ENCODE measurements at places on chromosomes 13 and 19.

DNA sequence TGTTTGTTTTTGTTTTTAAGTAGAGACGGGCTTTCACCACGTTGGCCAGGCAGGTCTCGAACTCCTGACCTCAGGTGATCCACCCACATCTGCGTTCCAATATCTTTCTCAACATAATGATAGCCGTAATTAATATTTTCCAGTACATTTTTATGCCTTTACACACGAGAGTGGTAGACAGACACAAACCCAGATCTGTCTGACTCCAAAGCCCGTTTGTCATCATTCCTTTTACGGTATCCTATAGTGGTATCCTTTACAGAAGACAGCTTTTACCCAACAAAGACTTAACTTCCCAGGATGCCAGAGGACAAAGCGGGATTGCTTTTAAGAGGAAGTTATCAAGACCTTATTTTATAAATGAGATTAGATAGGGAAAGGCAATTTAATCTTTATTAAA lies 59.8 kb downstream of the IPO5 start:
- DNase-seq = no peak

- DNase-seq = no peak
Observed at GRCh38 chr13:44389060-44389666, 15.5 kb downstream of the SERP2 start.

DNA sequence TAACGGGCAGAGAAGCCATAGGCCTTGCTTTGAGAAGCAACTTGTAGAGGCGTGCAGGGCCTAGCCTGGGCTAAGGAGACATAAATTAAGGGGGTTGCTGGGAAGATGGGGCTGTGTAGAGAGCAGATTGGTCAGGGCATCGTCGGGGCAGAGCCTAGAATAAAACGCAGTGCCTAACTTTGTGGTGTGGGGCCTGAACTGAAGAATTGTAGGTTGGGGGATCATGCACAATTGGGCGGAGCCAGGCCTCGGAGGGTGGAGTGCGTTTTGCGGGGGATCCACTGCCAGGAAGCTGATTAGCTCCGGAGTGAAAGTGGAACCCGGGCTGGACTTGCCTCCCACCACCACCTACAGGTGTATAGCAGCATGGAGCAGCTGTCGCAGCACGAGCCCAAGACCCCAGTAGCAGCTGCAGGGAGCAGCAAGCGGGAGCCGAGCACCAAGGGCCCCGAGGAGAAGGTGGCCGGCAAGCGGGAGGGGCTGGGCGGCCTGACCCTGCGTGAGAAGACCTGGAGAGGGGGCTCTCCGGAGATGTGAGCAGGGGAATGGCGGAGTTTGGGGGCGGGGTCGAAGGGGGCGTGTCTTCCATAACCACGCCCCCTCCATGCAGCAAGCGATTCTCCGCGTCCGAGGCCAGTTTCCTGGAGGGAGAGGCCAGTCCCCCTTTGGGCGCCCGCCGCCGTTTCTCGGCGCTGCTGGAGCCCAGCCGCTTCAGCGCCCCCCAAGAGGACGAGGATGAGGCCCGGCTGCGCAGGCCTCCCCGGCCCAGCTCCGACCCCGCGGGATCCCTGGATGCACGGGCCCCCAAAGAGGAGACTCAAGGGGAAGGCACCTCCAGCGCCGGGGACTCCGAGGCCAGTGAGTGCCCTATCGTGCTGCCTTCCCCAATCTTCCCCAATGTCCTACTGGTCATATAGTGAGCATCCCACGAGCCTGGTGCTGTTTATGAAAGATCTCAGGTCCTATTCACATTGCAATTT lies 13.8 kb downstream of the DNASE2 start:
- no peak for DNase-seq

DNA sequence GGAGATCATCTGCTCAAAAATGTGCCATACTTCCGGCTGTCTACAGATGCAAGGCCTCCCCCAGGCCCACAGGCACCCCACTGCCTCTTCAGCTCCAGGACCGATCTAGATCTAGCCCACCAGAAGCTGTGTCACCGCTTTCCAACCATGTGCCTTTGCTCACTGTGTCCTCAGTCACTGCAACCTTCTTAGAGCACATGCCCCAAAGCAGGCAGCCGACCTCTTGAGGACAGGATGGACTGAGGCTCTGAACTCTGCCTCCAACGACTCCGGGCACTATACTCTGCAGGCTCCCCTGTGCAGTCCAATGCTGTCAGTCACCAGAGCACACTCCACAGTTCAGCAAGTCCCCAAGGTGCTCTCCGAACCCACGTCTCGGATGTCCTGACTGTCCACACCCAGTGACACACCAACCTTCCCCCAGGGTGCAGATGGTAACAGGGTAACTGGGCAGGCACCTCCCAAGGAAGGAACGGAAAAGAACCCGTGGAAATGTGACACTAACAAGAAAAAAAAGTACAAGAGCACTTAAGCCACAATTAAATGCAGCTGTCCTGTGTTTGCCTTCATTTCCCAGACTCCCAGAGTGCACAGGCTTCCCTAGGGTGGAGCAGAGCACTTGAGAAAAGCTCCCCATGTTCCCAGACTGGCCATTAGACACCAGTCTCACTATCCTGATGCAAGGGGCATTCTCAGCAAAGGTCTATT lies 4.8 kb downstream of the STK24 start:
- no peak for DNase-seq

DNA sequence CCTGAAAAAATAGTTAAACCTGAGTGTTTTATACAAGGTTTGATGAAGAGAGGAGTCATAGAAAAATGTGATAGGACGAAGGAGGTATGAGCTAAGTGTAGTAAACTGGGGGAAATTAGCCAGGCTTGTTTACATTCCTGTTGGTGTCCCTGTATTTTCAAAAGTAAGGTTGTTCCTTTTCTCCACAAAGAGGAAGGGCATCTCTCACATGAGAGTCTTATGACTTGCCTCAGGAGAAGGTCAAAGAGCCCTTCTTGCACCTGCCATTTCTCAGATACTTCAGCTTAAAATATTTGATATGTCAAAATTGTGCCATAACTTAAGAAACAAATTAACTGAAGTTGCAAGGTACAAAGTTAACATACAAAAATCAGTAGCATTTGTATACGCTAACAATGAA lies 3.6 kb upstream of the N4BP2L2 start:
- no peak for DNase-seq

DNA sequence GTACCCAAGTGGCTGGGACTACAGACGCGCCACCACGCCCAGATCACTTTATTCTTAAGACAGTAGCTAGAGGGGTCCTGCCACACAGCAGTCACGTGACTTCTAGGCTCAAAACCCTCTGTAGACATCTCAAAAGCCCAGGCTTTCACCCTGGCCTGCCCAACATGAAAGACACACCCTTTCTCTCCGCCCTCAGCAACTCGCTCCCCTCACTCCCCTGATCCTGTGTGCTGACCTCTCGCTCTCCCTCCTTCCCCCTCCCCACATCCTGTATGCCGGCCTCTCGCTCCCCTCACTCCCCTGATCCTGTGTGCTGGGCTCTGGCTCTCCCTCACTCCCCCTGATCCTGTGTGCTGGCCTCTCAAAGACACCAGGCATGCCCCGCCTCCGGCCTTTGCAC lies 77.4 kb downstream of the SLC15A1 start:
- no peak for DNase-seq
